Uterus (tissue), 4 donors: ENCODE measurements at places on chromosomes 1 and 21. TPM values are rescaled to one million over a fixed set of nuclear protein-coding genes. Genes with fewer than 3 reads are reported as not detected.

The STXBP3 gene
- total RNA-seq: 166 TPM

- no peak overlapping the region for H3K27ac ChIP-seq
- no peaks in the 10 kb centered on the region for H3K4me1 ChIP-seq
- peak; percentile 50 for DNase-seq
Observed at GRCh38 chr1:39657923-39658485, 13.9 kb downstream of the NT5C1A start.

DNA sequence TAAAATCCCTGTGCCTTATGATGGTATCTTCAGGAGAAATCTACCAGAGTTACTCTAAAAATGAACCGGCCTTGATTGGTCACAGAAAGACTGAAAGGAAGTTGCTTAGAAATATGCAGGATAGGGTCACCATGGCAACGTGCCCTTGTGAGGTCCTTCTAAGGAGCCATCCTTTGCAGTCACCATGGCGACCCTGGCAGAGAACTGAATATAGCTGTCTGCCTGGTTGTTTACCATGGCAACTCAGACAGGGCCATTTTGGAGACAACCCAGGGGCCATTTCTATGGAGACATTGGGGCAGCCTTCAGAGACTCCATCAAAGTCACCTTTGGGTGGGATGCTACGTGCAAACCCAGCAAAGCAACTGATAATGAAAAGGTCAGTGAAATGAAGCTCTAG lies 43.0 kb downstream of the SNX7 start:
- H3K4me1 ChIP-seq: no peaks in the 10 kb centered on the region
- DNase-seq: no peak
- H3K4me3 ChIP-seq: no peak overlapping the region
- H3K27ac ChIP-seq: no peak overlapping the region

DNA sequence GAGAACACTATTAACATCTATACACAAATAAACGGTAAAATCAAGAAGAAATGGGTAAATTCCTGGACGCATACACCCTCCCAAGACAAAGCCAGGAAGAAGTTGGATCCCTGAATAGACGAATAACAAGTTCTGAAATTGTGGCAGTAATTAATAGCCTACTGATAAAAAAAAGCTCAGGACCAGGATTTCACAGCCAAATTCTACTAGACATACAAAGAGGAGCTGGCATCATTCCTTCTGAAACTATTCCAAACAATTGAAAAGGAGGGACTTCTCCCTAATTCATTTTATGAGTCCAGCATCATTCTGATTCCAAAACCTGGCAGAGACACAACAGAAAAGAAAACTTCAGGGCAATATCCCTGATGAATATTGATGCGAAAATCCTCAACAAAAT lies 70.7 kb upstream of the FMO3 start:
- H3K4me3 ChIP-seq: no peak overlapping the region
- no peaks in the 10 kb centered on the region for H3K4me1 ChIP-seq
- no peaks in the 10 kb centered on the region for H3K36me3 ChIP-seq
- no peak overlapping the region for H3K27ac ChIP-seq
- no peak for DNase-seq

The NCAM2 gene
- 1.2 TPM for total RNA-seq

The DPT gene
- total RNA-seq: 105 TPM

- DNase-seq: no peak
- H3K27me3 ChIP-seq: no peaks in the 10 kb centered on the region
- no peaks in the 10 kb centered on the region for H3K36me3 ChIP-seq
- no peak overlapping the region for H3K27ac ChIP-seq
- H3K4me3 ChIP-seq: no peak overlapping the region
- no peaks in the 10 kb centered on the region for H3K4me1 ChIP-seq
Observed at GRCh38 chr1:147162093-147162492, 10.2 kb downstream of the PRKAB2 start.

- no peak overlapping the region for H3K4me3 ChIP-seq
- no peak overlapping the region for H3K27ac ChIP-seq
- H3K27me3 ChIP-seq: no peaks in the 10 kb centered on the region
- H3K36me3 ChIP-seq: no peaks in the 10 kb centered on the region
- DNase-seq: no peak
Observed at GRCh38 chr21:20882462-20883407, 115.5 kb upstream of the NCAM2 start.

The LRRC38 gene
- total RNA-seq: not detected

The TNFRSF18 gene
- total RNA-seq: not detected

DNA sequence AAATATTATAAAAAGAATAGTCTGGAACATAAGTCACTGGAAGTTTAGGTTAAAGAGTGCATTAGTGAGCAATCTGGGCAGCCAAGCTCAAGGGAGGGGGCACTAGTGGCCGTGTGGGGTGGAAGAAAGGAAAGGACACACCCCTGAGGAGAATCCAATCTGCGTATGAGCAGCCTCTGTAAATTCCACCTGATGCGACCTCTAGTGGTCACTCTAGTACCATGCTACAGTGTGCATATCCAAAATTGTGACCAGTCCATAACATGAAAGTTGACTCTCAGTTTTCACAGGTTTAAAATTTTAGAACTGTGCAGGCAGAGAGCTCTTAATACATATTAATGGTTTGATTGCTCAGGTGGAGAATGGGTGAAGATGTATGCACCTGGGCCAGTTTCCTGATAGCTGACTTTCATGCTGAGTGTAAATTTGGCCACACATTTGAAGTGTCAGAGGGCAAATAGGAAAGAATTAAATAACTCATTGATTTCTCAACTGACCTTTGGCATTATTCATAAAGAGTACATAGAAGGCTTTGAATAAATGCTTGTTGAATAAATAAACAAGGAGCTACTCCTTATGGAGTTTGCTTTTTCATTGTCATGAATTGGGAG lies 105.9 kb upstream of the C21orf91 start:
- H3K36me3 ChIP-seq: no peaks in the 10 kb centered on the region
- peak; percentile 42 for DNase-seq
- no peaks in the 10 kb centered on the region for H3K27me3 ChIP-seq
- H3K27ac ChIP-seq: no peak overlapping the region
- H3K4me1 ChIP-seq: no peaks in the 10 kb centered on the region
- no peak overlapping the region for H3K4me3 ChIP-seq

DNA sequence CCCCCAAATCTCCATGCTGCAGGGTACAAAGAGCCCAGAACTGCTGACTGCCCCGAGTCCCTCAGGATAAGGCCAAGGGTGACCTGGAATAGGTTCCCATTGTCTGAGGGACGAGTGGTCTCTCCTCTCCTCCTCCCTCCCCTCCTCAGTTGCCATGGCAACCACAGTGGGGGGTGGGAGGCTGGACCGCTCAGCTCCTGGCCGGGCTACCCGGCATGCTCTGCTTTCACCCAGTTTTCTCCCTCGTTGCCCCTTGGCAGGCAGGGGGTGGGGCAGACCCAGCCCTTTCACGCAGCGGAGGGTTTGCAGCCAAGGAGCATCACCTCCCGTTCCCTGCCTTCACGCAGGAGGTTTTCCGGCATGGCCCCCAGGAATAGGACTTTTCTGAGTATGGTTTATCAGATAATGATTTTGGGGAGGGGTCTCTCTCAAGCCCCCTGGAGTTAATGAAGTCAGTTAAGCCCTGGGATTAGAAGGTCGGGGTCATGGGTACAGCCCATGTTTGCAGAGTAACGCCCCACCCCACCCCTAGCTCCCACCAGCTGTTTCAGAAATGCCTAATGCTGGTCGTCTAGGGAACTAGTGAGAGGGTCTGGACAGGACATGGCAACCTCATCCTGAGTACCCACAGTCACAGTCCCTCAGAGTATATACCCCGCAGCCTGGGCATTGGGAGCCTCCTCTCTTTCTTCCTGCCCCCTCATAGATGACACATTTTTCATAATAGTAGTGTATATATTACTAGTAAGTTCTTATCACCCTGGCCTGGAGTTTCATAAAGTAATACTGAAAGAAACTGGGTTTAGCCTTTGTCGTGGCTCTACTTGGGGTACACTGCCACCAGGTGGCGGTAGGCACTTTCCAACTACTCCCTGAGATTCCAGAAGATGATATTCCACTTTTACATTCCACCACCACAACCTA lies 20.7 kb downstream of the C1QB start:
- H3K36me3 ChIP-seq: no peaks in the 10 kb centered on the region
- no peak overlapping the region for H3K27ac ChIP-seq
- no peaks in the 10 kb centered on the region for H3K4me1 ChIP-seq
- DNase-seq: no peak

GRCh38 chr1:197319631-197320030 lies 51.6 kb downstream of the CRB1 start:
- H3K27ac ChIP-seq: no peak overlapping the region
- H3K27me3 ChIP-seq: no peaks in the 10 kb centered on the region
- no peaks in the 10 kb centered on the region for H3K4me1 ChIP-seq
- no peaks in the 10 kb centered on the region for H3K36me3 ChIP-seq
- no peak overlapping the region for H3K4me3 ChIP-seq
- no peak for DNase-seq

DNA sequence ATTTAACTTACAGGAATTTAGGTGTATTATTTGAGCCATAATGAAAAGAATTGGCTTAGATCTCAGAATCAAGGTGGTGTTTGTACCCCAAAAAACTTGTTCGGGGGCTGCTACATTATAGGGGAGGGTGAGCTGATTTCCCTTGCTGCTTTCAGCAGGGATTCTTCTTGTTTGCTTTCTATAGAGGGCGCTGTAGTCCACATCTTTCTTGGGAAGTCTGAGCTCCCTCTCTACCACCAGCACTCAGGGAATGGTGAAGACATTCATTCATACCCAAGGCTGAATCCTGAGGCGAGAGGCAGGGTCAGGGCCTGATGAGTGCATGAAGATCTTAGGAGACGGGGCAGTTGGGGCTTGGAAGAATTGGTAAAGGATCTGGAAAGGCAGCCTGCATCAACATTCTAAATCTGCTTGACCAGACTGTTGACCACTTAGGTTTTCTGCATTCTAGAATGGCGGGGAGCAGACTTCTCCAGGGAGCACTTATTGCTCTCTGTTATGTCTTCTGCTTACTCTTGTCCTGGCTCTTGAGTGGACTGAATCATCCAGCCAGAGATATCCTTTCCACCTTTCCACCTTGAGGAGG lies 18.9 kb downstream of the SPATA46 start:
- no peaks in the 10 kb centered on the region for H3K4me1 ChIP-seq
- H3K27ac ChIP-seq: no peak overlapping the region
- H3K36me3 ChIP-seq: no peaks in the 10 kb centered on the region
- H3K4me3 ChIP-seq: no peak overlapping the region
- no peaks in the 10 kb centered on the region for H3K27me3 ChIP-seq

DNA sequence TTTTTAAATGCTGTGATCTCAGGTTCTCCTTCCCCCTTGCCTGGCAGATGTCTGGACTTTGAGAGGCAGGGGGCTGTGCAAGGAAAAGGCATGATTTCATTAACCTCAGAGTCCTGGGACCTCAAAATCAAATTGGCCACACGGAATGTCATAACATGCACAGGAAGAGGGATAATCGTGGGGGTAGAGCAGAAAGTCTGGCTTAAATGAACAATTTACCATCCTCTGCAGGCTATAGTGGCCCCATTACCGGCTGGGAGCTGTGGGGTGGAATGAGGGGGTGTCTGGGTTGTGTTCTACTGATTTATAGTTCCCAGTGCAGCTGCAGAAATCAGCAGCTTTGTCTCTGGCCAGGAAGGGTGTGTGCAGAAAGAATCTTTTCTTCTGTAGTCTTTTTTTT lies 10.8 kb downstream of the OPRD1 start:
- no peaks in the 10 kb centered on the region for H3K36me3 ChIP-seq
- H3K4me3 ChIP-seq: no peak overlapping the region
- H3K27ac ChIP-seq: no peak overlapping the region
- no peaks in the 10 kb centered on the region for H3K27me3 ChIP-seq

The OR2T29 gene
- not detected for total RNA-seq

- no peak for DNase-seq
- no peaks in the 10 kb centered on the region for H3K4me1 ChIP-seq
- H3K36me3 ChIP-seq: no peaks in the 10 kb centered on the region
- no peaks in the 10 kb centered on the region for H3K27me3 ChIP-seq
- no peak overlapping the region for H3K4me3 ChIP-seq
- H3K27ac ChIP-seq: no peak overlapping the region
Observed at GRCh38 chr1:216049741-216050430, 373.4 kb downstream of the USH2A start.

GRCh38 chr1:53087332-53088285 lies 25.6 kb downstream of the PODN start:
- no peak for DNase-seq
- no peaks in the 10 kb centered on the region for H3K36me3 ChIP-seq
- no peaks in the 10 kb centered on the region for H3K27me3 ChIP-seq
- no peak overlapping the region for H3K27ac ChIP-seq

The RIPPLY3 gene
- total RNA-seq: not detected

DNA sequence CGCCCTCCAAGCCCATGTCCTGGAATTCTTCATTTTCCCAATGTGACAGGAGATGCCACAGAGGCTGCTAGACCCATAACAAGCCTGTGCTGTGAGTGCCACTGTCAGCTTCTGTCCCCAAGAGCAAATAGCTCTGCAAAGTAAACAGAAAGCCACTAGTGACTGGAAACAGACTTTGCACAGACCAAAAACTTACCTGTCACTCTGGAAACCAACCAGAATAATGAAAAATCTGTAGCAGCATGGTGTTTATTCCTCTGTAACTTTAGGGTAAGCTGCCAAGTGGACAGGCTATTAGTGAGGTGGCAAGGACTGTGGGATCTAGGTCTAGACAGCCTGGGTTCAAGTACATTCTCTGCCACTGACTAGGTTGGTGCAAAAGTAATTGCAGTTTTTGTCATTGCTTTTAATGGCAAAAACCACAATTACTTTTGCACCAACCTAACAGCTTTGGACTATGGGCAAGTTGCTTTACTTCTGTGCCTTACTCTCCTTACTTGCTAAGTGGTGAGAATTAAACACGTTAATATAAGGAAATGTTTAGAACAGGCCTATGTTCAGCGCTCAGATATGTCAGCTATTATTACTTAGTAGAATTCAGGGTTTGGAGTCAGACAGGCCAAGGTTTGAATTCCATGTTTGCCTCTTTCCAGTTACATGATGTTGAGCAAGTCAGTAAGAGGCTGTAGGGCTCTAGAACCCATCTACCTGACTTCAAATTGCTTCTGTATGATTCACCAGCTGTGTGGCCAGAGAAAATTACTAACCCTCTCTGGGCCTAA lies at the start of gene C8B:
C8B (minus strand) TSS at position 100 of the 782 bp plus-strand sequence; CDS start at position 33, 67 bp downstream.
- H3K36me3 ChIP-seq: no peaks in the 10 kb centered on the region
- no peak within 1 kb of the TSS for H3K4me3 ChIP-seq
- H3K27me3 ChIP-seq: no peaks in the 10 kb centered on the region
- H3K27ac ChIP-seq: no peak within 1 kb of the TSS

GRCh38 chr1:9782897-9783296 lies 40.9 kb downstream of the CLSTN1 start:
- H3K36me3 ChIP-seq: no peaks in the 10 kb centered on the region
- DNase-seq: no peak
- no peak overlapping the region for H3K4me3 ChIP-seq

DNA sequence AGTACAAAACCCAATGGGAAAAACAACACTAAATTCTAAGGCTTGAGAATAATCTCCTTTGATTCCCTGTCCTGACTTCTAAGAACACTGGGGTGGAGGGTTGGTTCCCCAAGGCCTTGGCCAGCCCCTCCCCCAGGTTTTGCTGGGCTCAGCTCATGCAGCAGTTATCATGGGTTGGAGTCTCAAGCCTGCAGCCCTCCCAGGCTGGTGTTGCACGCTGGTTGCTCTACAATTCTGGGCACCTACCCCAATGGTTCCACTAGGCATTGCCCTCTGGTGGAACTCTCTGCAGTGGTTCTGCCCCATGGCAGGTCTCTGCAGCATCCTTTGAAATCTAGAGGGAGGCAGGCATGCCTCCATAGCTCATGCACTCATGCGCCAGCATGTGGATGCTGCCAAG lies 184.4 kb upstream of the PALMD start:
- H3K27ac ChIP-seq: no peak overlapping the region
- H3K36me3 ChIP-seq: no peaks in the 10 kb centered on the region
- H3K4me3 ChIP-seq: no peak overlapping the region
- H3K4me1 ChIP-seq: no peaks in the 10 kb centered on the region
- H3K27me3 ChIP-seq: no peaks in the 10 kb centered on the region
